Urothelium cell line (cell line): ENCODE measurements at places on chromosomes 1 and 21.

DNA sequence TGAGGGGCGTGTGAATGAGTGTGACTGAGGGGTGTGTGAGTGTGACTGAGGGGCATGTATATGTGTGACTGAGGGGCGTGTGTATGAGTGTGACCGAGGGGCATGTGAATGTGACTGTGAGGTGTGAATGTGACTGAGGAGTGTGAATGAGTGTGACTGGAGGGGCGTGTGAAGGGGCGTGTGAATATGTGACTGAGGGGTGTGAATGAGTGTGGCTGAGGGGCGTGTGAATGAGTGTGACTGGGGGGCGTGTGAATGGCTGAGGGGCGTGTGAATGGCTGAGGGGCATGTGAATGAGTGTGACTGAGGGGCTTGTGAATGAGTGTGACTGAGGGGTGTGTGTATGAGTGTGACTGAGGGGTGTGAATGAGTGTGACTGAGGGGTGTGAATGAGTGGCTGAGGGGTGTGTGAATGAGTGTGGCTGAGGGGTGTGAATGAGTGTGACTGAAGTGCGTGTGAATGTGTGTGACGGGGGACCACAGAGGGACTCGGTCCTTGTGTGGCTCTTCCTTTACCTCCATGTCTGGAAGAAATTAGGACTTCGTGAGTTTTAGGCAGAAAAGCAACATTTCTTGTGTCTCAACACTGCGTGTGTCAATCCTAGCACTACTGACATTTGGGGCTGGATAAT, 105.8 kb downstream of the GLIS1 start:
- DNase-seq = no peak

DNA sequence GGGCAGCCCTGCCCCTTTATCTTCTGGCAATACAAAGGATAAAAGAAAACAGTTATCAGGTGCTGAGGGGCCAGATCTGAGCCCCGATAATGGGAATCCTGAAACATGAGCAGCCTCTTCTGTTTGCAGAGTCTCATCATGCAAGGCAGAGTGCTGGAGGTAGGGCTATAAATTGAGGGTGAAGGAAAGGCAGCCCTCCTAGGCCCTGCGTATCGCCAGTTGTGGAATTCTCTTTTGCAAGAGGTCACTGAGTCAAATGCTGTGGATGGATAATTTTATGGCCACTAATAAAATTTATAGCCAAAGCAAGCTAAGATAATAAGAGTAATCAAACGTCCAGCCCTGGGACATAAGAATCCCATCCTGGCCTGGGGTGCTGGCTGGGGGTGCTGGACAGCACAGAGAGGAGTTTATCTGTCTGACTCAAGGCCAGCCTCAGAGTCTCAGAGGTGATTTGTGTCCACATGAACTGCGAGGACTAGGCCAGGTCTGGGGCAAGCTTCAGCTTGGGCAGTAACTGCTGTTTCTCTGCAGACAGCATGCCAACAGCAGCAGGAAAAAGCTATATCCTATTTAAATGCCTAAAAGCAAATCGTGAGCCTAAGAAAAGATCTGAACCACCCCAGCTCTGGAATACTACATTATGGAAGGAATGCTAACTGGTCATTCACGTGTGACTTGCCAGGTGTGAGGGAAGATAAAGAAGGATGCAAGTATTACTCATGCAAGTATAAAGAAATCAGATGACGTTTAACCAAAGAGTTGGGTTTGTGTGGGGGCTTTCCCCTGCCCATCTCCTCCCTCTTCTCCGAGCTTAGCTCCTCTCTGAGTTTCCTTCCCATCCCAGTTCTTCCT, 254.8 kb downstream of the KIF26B start:
- DNase-seq = no peak

DNA sequence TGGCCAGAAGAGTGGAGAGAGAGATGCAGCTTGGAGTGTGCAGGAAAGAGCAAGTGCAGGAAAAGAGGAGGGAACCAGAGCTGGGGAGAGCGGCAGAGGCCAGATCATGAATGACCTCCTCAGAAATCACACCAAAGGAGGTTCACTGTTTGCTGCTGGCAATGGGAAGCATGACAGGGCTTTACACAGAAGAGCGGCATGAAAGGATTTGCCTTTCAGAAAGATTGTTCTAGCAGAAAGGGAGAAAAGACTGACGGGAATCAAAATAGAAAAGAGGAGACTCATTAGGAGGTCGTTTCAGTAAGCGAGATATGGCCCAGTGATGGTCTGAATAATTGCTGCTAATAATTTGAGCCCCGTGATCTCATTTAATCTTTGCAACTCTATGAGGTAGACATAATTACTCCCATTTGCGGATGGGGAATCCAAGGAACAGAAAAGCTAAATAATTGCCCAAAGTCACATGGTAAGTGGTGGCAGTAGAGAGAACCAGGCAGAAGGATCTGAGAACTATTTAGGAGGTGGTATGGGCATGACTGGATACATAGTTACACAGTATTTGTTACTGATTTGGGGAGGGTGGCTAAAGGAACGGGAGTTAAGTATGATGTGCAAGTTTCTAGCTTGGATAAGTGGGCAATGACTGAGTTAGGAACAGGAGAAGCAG, 12.5 kb upstream of the HNRNPR start:
- no peak for DNase-seq

GRCh38 chr21:44712203-44713028, 1.0 kb upstream of the TSPEAR start:
- DNase-seq = no peak

DNA sequence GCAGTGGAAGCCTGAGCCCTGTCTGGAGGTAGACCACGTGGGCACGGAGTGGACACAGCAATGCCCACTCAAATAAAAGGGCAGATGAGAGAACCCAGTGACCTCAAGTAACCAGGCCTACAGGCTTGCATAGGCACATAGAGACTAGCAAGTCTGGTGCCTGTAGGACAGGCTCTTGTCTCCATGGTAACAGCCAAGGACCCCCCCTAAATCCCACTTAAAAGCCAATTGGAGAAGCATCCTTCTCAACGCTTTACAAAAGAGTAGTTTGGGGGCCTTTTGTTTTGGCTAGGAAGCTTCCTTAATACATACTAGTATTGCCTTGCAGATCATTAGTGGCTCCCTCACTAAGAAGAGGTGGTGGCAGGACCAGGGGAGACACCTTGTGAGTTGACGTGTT, 63.9 kb downstream of the VWA5B1 start:
- no peak for DNase-seq

DNA sequence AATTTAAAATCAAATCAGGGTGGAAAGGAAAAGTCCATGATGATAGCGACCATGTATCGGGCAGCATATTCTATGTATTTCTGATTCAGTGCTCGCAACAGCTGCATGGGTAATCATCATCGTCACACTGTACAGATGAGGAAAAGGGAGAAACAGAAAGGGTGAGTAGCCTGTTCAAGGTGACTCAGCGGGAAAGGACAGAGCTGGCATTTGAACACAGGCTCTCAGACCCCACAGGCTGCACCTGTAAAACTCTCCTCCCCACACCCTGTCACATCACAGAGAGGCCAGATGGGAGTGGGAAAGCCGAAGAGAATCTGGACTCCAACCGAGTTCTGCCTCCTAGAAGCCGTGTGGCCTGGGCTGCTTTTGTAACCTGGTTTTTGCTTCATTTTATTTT, 14.0 kb downstream of the RUNX1 start:
- no peak for DNase-seq

GRCh38 chr1:168893359-168893801, 164.4 kb upstream of the DPT start:
- DNase-seq = no peak

DNA sequence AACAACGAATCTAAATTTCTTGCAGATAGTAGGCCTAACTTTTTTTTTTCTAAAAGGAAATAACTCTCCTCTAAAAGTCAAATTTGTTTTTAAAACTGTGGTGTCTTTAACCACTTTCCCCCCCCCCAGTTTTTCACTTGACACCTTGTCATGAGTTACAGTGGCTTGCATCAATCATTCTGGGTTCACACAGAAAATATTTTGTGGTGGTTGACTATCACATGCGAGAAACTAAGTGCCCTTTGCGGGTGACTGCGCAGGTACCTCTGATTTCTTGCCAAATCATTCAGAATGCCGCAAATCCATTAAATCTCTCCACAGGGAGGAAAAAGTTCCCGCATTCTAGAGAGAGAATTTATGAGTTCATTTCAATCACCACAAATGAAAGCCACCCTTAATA, 23.8 kb upstream of the SAMSN1 start:
- DNase-seq = no peak

DNA sequence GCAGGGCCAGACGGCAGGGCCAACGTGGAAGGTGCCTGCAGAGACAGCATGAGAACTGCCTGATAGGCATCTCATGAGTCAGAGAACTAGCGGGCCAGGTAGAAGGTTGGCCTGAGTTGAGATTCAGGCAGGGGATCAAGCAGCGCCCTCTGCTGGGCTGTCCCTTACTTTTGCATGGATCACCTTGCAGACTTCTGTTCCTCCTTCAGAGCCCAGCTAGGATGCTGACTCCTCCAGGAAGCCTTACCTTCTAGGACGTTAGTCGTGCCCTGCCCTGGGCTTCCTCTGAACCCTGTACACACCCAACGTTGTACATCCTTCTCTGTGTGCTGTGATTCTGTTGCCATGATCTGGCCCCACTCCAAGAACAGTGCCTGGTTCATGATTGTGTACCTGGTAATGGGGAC, 231.3 kb upstream of the VAMP3 start:
- peak; percentile 26 for DNase-seq

DNA sequence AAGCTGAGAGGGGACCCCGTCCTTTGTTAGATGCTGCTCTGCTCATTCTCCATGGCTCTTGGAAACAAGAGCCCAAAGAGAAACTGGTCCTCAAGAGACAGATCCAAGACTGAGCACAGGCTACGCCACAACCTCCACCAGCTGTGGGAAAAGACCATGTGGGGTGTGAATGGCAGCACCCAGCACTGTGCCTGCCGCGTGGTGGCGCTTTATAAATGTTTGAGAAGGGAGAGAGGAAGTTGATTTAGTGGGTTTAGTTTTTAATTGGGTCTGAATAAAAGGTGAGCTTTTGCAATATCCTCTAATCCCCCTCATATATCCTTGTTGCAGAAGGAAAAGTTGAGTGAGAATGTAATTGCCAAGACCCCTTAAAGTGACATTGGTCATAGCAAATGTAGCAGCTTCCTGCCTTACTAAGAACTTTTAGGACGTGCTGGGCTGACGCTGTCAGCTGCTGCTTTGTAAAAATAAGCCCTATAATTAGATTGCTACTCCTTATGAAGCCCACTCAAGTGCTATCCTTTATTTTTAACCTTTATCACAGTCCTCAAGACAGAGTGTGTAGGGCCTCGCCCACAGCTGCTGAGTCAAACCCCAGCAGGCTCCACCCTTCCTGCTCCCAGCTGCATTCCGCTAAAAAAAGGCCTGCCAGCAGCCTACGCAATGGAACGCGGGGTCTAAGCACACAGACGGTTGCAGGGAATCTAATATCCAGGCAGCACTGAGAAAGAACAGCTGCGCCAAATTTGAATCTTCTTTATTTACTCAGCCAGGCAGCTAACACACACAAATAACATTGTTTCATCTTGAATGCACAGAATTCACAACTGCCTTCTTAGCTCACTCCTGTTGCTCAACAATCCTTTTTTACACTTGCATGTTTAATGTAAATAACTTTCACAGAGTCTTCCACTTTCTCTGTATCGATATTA, 47.4 kb upstream of the PRDX6 start:
- peak; percentile 76 for DNase-seq

GRCh38 chr1:64505232-64505943, 35.5 kb downstream of the CACHD1 start:
- peak; percentile 81 for DNase-seq

DNA sequence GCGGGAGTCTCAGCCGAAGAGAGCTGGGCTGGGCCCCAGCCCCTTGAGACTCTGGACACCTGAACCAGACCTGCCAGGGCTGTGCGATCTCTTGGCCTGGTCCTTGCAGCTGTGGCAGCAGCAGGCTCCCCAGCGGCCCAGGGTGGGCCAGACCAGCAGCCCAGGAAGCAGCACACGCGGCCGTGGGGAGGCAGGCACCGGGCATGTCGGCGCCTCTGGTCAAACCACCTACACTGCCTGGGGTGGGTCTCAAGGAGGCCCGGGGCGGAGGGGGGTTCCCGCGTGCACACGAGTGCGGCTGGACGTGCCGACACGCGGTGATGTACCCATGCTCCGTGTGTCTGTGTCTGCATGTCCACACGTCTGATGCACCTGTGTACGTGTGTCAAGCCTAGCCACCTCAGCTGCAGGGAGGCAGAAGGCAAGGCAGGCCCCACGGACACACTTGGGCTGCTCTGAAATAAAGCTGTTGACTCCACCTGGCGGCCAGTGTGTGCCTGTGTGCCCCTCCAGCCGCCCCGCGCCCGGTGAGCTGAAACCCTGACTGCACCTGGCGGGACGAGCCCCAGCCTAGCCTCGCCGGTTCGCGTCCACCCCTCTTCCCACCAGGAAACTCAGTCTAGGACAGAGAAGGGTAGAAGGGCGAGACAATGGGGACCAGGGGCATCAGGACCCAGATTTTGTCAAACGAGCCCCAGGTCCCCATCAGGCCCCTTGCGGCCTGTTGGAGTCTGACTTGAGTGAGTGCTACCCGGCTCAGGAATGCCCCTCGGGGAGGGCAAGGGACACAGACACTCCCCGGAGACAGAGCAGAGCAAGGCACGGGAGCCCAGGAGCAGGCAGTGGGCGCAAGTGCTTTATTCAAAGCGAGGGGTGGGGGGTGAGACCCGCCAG, 11.6 kb downstream of the SCNN1D start:
- peak; percentile 58 for DNase-seq

- DNase-seq = peak; percentile 26
These were observed 130.0 kb upstream of the KCNJ15 start for GRCh38 chr21:38126666-38127303.

DNA sequence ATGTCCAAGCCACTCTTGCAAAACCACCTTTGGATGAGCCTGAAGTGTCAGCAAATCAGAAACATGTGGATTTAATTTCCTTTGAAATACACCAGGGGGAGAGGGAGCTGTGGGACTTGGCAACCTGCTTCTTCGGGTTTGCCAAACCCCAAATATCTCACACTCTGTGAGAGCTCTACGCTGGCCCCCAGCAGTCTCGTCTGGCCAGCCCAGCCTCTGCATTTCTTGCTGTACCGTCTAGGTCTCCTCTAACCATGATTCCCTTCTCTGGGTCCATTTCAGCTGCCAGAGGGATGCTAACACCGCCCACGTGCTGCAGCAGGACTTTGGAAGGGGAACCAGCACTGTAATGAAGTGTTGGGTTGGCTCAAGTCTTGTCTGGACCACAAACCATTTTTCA, 114.6 kb downstream of the MRPS6 start:
- no peak for DNase-seq

DNA sequence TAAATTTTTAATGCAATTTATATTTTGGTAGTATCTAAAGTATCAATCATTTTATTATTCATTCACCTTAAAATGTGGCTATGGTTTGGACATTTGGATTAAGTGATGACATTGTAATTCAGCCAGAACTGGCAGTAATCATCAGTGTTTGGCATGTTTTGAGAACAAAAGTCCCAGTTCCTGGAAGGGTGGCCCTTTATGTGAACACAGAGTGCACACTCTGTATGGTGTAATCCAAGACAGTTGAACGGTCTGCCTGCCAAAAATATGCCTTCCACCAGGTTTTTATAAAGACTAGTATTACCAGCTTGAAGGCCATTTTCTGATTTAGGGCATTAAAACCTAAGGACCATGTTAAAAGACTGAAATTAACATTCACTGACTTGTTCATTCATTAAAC, 448.7 kb downstream of the LTN1 start:
- DNase-seq = no peak

GRCh38 chr1:12549460-12550349, 68.3 kb downstream of the DHRS3 start:
- peak; percentile 93 for DNase-seq
